ENCODE measurements at places on chromosomes 12 and 14. TPM values are rescaled to one million over a fixed set of nuclear protein-coding genes. Genes with fewer than 3 reads are reported as not detected.

- no peak for DNase-seq
Observed at GRCh38 chr12:108367436-108367835, 28.3 kb upstream of the CMKLR1 start.

- no peak for DNase-seq
Observed at GRCh38 chr12:13195785-13196129, 769 bp upstream of the EMP1 start.

- DNase-seq: no peak
Observed at GRCh38 chr12:22407397-22407796, 72.9 kb upstream of the ST8SIA1 start.

- no peak for DNase-seq
Observed at GRCh38 chr14:56136571-56137452, 18.6 kb downstream of the PELI2 start.

GRCh38 chr12:70507442-70507841 lies 129.8 kb downstream of the PTPRB start:
- DNase-seq: no peak

DNA sequence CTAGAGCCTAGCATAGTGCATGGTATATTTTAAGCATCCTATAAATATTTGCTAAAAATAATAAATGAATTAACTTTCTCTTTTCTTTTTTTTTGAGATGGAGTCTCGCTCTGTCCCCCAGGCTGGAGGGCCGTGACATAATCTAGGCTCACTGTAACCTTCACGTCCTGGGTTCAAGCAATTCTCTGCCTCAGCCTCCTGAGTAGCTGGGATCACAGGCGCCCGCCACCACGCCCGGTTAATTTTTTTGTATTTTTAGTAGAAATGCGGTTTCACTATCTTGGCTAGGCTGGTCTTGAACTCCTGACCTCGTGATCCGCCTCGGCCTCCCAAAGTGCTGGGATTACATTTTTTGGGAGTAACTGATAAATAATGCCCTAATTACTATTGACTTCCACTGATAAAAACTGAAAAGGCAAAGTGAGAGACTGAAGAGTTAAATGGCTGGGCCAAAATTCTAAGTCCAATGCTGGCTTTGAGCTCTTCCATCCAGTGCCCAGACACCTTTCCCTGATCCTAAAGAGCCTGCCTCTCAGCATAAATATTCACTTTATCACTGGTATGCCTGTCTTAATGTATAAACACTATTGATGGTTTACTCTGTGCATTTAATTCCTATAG lies 213.0 kb upstream of the KRR1 start:
- no peak for DNase-seq

DNA sequence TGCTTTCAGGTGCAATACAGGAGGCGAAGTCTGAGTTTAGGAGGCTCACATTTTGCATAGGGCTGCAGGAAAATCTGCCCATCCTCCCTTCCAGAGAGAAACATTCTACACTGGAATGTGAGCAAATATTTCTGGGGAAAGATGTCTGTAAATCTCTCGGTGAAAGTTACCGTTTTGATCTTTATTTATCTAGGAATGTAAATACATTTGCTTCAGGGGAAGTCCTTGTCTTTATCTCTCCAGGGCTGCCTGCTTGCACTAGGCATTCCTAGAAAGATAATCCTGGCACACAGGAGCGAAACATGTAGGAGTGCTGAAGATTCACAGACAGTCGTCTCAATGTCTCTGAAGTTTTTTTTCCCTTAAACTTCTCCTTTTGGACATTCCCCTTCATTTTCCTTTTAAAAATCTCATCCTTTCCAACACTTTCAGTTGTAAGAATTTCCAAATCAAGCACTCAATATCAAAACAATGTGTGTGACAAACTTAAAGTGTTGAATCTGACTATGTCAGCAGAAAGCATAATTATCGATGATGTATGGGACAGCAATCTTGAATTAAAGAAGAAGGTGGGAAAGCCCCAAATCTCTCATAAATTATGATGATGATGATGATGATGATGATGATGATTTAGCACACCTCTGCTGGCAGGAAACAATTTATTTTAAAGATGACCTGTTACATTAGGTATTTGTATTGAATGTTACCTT lies 113.4 kb upstream of the RESF1 start:
- no peak for DNase-seq

VRTN gene
- total RNA-seq: not detected

PPFIA2 gene
- 51.1 TPM for total RNA-seq
